CD8-positive, alpha-beta T cell (primary cell): ENCODE measurements at places on chromosomes 2 and 18.

- DNase-seq: no peak
These were observed 218.0 kb upstream of the TRIB2 start for GRCh38 chr2:12498704-12499103.

- DNase-seq: no peak
These were observed 52.5 kb upstream of the STPG4 start for GRCh38 chr2:47207614-47208013.

DNA sequence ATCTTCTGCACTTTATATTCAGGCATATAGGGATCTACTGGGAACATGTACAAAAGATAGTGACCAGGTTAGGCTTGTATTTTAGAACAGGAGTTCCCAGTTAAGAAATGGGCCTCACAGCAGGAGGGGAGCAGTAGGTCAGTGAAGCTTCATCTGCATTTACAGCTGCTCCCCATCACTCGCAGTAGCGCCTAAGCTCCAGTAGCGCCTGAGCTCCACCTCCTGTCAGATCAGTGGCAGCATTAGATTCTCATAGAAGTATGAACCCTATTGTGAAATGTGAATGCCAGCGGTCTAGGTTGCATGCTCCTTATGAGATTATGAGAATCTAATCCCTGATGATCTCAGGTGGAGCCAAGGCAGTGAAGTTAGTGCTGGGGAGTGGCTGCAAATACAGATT, 224.4 kb upstream of the CYRIA start:
- no peak for DNase-seq

DNA sequence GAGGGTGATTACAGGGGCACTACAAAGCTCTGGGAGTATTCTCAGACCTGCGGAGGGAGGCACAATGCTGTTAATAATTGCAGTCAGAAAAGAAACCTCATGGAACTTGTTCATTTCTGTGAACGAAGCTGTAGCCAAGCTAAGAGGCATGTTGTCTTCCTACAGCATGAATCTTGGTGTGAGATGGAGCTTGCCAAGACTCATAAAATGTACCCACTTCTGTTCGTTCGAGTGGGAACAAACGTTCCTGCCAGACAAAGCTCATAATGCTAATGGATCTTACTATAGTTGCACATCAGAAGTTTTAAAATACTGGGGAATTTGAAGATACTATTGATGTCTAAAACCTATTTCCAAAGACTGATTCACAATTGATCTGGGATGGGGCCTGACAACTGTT, 489.1 kb downstream of the ZEB2 start:
- DNase-seq: no peak

GRCh38 chr2:203994735-203995134, 58.2 kb downstream of the ICOS start:
- DNase-seq: no peak

- no peak for DNase-seq
These were observed 582.1 kb upstream of the SETBP1 start for GRCh38 chr18:44098551-44099098.

- no peak for DNase-seq
These were observed 244.0 kb upstream of the HS6ST1 start for GRCh38 chr2:128562471-128563347.

DNA sequence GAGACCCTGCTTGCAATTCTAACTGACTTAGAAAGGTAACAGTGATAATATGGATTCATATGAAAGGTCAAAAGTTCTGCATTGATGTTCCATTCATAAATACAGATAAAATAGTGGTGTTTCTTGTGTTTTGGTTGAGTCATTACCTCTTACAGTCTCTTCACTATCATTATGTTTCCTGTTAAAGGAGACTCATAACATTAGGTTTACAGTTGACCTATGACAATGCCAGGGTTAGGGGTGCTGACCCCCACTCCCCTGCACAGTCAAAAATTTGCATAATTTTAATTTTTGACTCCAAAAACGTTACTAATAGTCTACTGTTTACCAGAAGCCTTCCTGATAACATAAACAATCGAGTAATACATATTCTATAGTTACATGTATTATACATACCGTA, 75.4 kb downstream of the VRK2 start:
- no peak for DNase-seq

DNA sequence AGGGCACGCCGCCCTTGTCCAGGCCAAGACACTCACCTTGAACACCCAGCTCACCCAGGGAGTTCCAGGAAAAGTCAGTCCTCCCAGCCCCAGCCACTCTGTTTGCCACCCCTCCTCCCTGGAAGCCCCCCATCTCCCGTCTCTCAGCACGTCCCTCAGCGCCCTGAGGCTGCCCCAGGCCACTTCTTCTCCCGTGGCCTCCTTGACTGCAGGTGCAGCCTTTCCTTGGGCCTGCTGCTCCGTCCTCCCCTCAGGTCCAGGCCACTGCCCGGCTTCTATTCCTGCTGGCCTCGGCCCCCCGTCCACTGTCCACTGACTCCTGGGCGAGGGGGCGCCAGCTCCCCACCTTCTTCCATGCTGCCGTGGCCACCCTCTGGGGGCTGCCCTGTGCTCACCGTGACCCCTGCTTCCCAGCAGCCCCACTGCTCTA, 239.1 kb downstream of the HDAC4 start:
- DNase-seq: no peak

DNA sequence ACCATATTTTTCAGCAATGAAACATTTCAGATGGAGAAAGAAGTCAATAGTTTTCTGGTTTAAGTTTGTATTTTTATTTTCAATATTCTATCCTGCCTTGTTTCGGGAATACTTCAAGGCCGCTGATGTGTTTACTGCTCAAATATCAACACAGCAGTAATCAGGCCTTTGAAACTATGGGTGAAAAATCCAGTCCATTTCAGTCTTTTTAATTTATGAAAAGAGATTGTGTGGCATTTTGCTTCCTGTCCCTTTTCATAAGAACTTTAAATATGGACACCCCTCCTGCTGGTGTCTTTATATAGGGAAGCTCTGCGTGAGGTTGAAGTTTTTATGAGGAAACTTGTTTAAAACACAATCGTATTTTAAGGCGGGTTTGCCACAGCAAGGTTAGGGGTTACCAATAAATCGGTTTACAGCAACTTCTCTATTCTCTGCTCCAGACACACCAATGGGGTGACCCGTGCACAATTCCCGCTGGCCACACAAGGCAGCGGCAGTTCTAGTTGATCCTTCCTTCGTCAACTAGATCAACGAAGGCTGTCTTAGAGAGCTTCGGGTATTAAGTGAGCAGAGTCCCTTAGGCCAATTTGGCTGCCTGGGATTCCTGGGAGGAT, 1.2 kb upstream of the TANC1 start:
- DNase-seq: no peak

DNA sequence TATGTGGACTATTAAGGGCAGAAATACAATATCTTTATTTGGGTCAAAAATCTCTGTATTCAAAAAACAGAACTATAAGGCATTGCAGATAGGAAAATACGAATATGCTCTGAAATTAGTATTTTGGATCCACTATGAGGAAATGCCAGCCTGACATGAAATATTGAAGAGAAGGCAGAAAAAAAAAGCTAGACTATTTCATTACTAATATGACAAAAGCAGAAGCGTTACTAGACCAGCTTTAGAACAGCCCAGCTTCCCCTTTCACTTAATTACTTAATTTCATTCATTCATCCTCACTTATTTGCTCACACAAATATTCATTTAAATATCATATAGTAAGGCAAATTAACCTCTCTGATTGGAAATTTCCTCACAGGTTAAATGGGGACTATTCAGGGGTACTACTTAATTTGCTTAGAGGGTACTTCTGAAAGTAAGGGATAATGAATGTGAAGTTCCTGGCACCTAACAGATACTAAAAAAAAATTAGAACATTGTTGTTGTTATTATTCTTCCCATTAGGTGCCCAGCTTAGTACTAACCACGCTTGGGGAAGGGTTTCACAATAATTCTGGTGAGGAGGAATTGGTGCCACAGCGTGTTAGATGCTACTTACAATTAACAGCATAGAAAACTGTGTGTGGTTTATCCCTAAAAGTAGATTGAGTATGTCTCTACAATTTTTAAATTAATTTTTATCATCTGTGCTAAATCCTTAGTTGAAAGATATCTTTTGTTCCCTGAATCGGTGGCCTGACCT, 71.1 kb upstream of the CTLA4 start:
- DNase-seq: no peak

GRCh38 chr2:13114391-13114790, 397.7 kb downstream of the TRIB2 start:
- DNase-seq: no peak

DNA sequence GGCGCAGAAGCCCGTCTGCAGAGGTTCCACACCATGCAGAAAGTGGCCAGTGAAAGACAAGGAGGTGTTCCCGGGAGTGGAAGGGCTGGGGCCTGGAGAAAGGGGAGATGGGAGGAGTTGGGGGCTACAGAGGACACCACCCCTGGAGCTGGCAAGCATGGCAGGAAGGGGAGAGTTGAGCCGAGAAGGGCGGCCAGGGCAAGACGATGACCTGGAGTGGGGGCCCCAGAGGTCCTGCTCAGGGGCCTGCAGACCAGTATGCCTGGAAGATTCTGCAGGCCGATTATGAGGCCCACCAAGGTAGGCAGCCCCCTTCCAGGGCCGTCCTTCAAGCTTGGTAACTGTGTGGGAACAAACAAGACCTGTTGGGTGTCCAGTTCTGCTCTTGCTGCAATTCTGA, 33.1 kb downstream of the RBFA start:
- DNase-seq: no peak

- no peak for DNase-seq
These were observed 447.6 kb upstream of the ID2 start for GRCh38 chr2:8234253-8234652.

GRCh38 chr2:200618590-200619021, 32.8 kb downstream of the AOX1 start:
- DNase-seq: peak; percentile 2

DNA sequence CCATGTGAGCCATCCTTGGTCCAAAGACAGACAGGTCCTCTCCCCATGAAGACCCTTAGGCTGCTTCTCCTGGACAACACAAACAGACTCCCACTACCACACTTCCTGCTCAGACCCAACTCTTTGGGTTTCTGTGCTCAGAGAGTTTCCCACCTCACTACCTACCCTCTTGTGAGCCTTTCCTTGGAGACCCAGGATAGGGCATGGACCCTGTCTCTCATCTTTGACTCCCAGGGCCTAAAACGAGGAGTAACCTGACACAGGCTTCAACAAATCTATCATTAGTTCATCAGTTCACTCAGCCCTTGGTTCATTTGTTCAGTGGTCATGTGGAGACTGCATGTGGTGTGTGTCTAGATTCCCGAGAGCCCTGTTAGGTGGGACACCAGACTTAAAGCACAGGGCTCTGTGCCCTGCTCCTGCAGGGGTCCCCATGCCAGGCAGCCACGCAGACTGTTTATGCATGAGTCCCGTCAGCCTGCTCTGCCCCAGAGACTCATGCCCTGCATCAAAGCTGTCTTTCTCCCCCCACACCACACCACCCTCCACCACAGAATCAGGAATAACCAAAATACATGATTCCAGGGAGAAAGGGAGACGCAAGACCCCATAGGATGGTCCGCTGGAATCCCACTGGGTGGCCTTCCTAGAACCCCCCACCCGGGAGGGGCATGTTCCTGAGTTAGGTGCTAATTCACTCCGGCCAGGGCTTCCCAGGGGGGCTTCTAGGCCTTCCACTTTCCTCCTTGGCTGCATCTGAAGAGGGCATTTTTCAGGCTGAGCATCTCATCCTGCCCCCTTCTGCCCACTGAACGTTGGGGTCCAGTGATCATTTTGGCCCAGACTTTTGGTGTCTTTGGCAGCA, 100.2 kb upstream of the TEX51 start:
- no peak for DNase-seq
